ENCODE measurements at places on chromosomes 6 and 20. TPM values are rescaled to one million over a fixed set of nuclear protein-coding genes. Genes with fewer than 3 reads are reported as not detected.

Gene SLC26A8
- not detected for total RNA-seq

Gene CNKSR3
- total RNA-seq = 14.7 TPM

Gene ATG5
- total RNA-seq = 68.7 TPM

Gene LPIN3
- not detected for total RNA-seq

Gene SNX9
- 27.4 TPM for total RNA-seq

Gene BEND3
- total RNA-seq = 4.5 TPM

Gene MYT1
- total RNA-seq = not detected

Gene NR2E1
- total RNA-seq = 0.03 TPM

Gene FAM209B
- not detected for total RNA-seq

Gene PPP1R11
- 33.8 TPM for total RNA-seq

Gene KIFC1
- total RNA-seq = 120 TPM

Gene BMP2
- total RNA-seq = 9.7 TPM

Gene COL9A1
- total RNA-seq = not detected

Gene ADGRF5
- total RNA-seq = not detected

Gene OXT
- not detected for total RNA-seq

Gene OR2B6
- not detected for total RNA-seq

GRCh38 chr20:62025832-62026563 lies 39.7 kb downstream of the TAF4 start:
- H3K4me1 ChIP-seq = no peaks in the 10 kb centered on the region
- H3K36me3 ChIP-seq = no peaks in the 10 kb centered on the region
- H3K4me3 ChIP-seq = no peak overlapping the region
- no peak overlapping the region for H3K27ac ChIP-seq

- H3K27me3 ChIP-seq = no peaks in the 10 kb centered on the region
- no peaks in the 10 kb centered on the region for H3K4me1 ChIP-seq
- DNase-seq = no peak
- H3K4me3 ChIP-seq = no peak overlapping the region
Measured at GRCh38 chr6:157561414-157561790, 180.4 kb downstream of the ZDHHC14 start.

- H3K27me3 ChIP-seq = no peaks in the 10 kb centered on the region
- H3K27ac ChIP-seq = no peak overlapping the region
- no peak overlapping the region for H3K4me3 ChIP-seq
- H3K4me1 ChIP-seq = no peaks in the 10 kb centered on the region
- DNase-seq = no peak
Measured at GRCh38 chr20:34627458-34627857, 49.4 kb downstream of the PIGU start.

DNA sequence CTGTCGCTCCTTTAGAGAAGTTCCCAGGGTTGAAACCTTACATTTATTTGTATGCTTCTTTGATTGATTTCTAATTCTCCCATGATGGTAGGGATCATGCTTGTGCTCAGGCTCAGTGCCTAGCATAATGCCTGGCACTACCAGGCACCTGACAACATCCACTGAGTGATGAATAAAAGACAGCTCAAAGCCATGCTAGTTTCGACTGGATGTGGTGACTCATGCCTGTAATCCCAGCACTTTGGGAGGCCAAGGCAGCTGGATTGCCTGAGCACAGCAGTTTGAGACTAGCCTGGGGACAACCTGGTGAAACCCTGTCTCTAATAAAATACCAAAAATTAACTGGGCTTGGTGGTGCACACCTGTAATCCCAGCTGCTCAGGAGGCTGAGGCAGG lies 11.6 kb upstream of the CD164 start:
- no peak overlapping the region for H3K4me3 ChIP-seq
- H3K36me3 ChIP-seq = no peaks in the 10 kb centered on the region
- H3K27ac ChIP-seq = no peak overlapping the region
- DNase-seq = no peak

GRCh38 chr20:15561707-15562404 lies 1011.4 kb downstream of the KIF16B start:
- H3K27ac ChIP-seq = no peak overlapping the region
- no peaks in the 10 kb centered on the region for H3K27me3 ChIP-seq
- H3K36me3 ChIP-seq = no peaks in the 10 kb centered on the region
- no peak for DNase-seq
- no peaks in the 10 kb centered on the region for H3K4me1 ChIP-seq

DNA sequence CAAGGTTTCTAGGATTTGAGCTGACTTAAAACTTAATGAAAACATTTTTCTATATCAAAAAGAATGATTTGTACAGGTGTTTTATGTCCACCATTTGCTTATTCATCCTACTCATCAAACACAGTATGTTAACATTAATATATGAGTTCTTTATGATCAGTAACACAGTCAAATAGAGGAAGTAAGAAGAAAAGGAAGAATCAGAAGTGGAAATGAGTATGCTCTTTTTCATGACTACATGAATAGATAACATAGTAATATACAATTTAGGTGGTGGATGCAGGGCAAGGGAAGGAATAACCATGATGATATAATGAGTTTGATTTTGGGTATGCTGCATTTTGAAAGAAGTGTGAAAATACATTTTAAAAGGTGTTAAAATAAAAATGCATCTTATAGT lies 16.5 kb downstream of the KPNA5 start:
- H3K27ac ChIP-seq = no peak overlapping the region
- no peaks in the 10 kb centered on the region for H3K27me3 ChIP-seq
- no peak overlapping the region for H3K4me3 ChIP-seq
- H3K36me3 ChIP-seq = peaks cover 8% of the 10 kb centered on the region

- H3K36me3 ChIP-seq = peaks cover 4% of the 10 kb centered on the region
- no peak overlapping the region for H3K4me3 ChIP-seq
- no peak overlapping the region for H3K27ac ChIP-seq
- peaks cover 42% of the 10 kb centered on the region for H3K4me1 ChIP-seq
- no peaks in the 10 kb centered on the region for H3K27me3 ChIP-seq
Measured at GRCh38 chr6:158009114-158009891, 27.6 kb downstream of the SYNJ2 start.

DNA sequence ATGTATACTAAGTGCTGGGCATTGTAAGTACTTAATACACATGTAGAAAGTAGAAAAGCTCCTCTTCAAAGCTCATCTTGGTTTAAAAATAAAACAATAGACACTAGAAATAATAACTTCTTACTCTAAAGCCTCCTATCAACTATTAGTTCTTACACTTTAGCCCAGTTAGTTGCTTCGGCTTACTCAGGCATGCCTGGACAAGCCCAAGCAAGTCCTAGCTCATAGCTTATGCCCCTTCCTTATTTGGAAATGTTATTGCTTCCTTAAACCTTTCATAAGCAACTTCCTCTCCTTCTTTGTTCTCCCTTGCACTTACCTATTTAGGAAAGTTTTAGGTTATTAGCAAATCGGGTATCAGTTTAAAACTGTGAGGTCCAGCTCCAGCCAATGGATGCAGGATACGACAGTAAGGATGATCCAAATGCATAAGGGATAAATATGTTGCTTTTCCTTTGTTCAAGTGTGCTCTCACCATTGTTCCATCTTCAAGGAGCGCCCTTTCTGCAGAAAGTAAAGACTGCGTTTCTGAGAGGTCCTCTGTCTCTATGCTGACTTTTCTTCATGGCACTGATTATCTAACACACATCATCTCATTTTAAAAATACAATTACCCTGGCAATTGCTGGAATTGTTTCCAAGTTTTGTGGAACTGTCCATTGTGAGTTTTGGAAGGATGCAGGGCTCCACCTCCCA lies 12.3 kb downstream of the TMEM30A start:
- DNase-seq = peak; percentile 24
- no peak overlapping the region for H3K4me3 ChIP-seq
- H3K4me1 ChIP-seq = peaks cover 64% of the 10 kb centered on the region
- peak overlapping the region; percentile 65 for H3K27ac ChIP-seq
- H3K36me3 ChIP-seq = peaks cover 50% of the 10 kb centered on the region
- H3K27me3 ChIP-seq = no peaks in the 10 kb centered on the region

DNA sequence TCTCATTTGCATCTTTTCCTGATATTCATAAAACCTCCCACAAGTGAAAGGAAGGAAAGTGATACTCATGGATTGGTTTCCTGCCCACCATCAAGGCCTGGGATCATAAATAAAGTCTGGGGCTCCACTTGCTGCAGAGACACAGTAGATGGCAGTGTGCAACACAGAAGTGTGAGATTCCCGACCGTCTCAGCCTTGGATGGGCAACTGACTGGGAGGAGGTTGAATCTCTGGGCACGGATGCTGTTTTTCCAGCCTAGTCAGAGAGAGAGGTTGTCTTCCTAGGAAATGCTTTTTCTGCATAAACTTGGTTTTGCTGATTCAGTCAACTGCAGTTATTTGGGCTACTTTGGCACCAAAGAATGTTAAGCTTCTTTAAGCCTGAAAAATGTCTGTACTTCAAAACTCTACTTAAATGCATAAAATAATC lies 9.9 kb upstream of the RFPL4B start:
- H3K27ac ChIP-seq = no peak overlapping the region
- H3K36me3 ChIP-seq = no peaks in the 10 kb centered on the region
- H3K4me3 ChIP-seq = no peak overlapping the region
- H3K27me3 ChIP-seq = no peaks in the 10 kb centered on the region
- H3K4me1 ChIP-seq = peaks cover 22% of the 10 kb centered on the region

DNA sequence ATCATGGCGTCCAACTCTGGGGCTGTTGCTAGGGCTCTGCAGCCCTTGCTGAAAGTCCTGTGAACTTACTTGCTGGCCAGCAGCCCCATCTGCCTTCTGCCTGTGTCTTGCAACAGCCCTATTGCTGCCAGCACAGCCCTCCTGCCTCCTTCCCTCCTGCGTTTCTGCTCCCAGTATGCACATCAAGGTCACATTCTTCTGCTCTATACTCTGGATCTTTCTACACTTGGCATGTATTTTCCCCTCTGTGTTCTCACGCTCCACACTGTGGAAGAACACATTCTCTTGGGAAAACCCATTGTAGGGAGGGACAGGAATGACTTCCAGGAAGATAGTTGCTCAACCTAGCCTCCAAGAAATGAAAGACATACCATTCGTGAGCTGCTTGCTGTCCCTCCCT lies 80.9 kb upstream of the PHACTR2 start:
- H3K4me1 ChIP-seq = peaks cover 7% of the 10 kb centered on the region
- H3K36me3 ChIP-seq = no peaks in the 10 kb centered on the region
- H3K27me3 ChIP-seq = no peaks in the 10 kb centered on the region
- no peak for DNase-seq
- no peak overlapping the region for H3K4me3 ChIP-seq

DNA sequence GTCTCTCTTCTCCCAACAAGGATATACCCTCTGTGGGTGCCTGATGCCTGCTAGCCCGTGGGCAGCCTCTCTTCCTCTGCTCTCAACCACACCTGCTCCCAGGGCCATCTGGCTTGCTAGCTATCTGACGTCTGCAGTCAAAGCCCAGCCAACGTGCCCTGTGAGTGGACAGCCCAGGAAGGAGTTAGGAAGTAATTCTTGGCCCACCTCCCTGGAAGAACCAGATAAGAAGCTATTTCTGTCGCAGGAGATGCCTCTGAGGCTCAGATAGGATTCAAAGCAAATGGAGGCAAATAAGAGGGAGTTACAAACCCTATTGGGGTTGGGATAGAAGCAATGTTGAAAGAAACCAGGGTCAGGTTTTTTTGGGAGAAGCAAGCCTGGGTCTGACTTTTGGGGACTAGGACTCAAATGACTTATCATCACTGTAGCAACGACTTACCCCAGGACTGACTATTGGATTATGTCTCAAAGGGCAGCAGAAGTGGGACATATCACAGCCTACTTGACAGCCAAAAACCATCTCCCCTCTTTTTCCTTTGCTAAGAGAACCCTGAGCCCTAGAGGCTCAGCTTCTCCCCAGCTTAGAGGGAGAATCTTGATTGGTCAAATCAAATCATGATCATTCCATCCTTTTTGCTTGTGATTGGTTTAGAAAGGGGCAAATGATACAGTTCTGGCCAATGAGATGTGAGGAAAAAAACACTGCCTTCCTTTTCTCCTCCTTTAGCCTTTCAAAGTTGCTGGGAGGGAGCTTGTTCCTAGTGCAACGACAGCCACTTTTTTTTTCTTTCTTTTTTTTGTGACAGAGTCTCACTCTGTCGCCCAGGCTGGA lies 18.0 kb upstream of the CDK5RAP1 start:
- peaks cover 14% of the 10 kb centered on the region for H3K4me1 ChIP-seq
- H3K4me3 ChIP-seq = no peak overlapping the region
- no peak for DNase-seq
- no peak overlapping the region for H3K27ac ChIP-seq
- H3K36me3 ChIP-seq = peaks cover 7% of the 10 kb centered on the region

DNA sequence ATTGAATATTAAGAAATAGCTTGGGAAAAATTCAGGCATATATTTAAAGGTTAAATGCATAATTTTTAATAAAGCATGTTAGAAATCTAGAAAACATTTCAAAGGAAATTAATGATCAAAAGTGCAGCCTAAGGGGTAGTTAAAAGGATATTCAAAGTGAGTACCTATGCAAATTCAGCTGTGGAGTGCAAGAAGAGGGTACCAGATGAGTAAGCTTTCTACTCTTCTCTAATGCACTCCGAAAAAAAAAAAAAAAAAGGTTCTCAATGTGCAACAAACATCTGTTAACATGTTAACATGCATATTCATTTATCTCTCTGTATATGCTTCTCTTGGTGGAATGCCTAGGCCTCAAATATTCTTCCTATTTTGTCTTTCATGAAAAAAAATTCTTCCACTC lies 32.0 kb upstream of the KATNA1 start:
- no peak for DNase-seq
- H3K27ac ChIP-seq = no peak overlapping the region
- H3K4me3 ChIP-seq = no peak overlapping the region
- H3K27me3 ChIP-seq = no peaks in the 10 kb centered on the region
- peaks cover 68% of the 10 kb centered on the region for H3K36me3 ChIP-seq

DNA sequence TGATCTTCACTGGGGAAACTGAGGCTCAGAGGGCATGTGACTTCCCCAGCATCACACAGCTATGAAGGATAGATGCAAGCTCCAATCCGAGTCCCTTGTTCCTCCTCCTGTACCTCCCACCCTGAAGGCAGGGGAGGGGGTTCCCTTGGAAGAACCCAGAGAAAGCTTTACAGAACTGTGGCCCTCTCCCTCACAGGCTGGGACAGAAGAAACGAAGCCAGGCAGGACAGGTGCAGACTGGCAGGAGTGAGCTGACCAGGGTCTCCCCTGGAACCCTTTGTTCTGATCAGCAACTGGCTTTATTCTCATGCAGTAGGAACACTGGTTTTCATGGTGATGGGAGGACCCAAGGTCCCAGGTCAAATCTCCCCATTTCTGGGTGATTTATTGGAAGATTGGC lies 90.2 kb downstream of the TMEM242 start:
- no peak for DNase-seq
- H3K27me3 ChIP-seq = peaks cover 19% of the 10 kb centered on the region

DNA sequence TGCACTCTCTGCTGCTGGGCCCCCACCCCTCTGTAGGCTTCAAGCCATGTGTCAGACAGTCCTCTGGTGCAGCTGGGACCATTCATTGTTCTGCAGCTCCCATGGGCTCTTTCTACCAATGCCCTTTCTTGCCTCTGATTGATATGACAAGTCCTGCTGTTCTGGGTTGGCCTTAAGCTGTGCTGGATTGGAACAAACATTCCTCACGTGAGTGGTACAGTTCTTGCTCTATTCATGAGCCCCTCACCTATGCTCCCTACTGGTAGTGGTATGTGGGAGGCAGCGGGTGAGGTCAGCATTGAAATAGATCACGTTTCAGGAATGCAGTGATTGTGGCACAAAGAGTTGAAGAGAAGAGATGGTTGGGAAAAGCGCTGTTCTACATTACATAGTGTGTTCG lies 48.8 kb upstream of the RALY start:
- no peak for DNase-seq
- no peak overlapping the region for H3K27ac ChIP-seq
- H3K4me1 ChIP-seq = no peaks in the 10 kb centered on the region
- H3K27me3 ChIP-seq = no peaks in the 10 kb centered on the region
- no peaks in the 10 kb centered on the region for H3K36me3 ChIP-seq
- H3K4me3 ChIP-seq = no peak overlapping the region

- peak overlapping the region; percentile 68 for H3K27ac ChIP-seq
- peaks cover 24% of the 10 kb centered on the region for H3K4me1 ChIP-seq
- no peaks in the 10 kb centered on the region for H3K36me3 ChIP-seq
- DNase-seq = no peak
- no peaks in the 10 kb centered on the region for H3K27me3 ChIP-seq
Measured at GRCh38 chr20:60062431-60063047, 104.3 kb downstream of the CDH26 start.

All from SJSA1 (cell line).